Type B pancreatic cell (in vitro differentiated cells): ENCODE measurements at places on chromosomes 7 and 10.

- DNase-seq: no peak
Observed at GRCh38 chr10:34298346-34298818, 516.7 kb downstream of the PARD3 start.

GRCh38 chr7:107428642-107429041 lies 41.2 kb upstream of the GPR22 start:
- DNase-seq: no peak

- DNase-seq: no peak
Observed at GRCh38 chr7:31373337-31374289, 33.1 kb upstream of the NEUROD6 start.

- DNase-seq: no peak
Observed at GRCh38 chr7:20219062-20219445, 1.9 kb upstream of the MACC1 start.

DNA sequence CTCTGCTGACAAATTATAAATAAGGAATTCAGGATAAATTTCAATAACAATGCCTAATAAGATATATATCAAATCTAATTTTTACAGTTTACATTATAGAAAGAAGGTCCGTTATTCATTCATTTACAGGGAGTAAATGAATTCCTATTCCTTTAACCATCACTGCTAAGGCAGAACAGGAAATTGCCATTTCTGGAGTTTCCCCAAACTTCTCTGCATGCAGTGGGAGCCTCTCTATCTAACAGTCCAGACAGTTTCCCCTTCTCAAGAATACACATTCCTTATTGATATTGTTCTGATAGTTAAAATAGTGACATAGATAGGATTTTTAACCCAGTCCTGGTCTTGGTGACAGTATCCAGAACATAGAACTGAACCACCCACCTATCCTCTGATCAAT lies 24.3 kb downstream of the MKI67 start:
- DNase-seq: no peak
